ENCODE measurements at places on chromosomes 13 and 19.

DNA sequence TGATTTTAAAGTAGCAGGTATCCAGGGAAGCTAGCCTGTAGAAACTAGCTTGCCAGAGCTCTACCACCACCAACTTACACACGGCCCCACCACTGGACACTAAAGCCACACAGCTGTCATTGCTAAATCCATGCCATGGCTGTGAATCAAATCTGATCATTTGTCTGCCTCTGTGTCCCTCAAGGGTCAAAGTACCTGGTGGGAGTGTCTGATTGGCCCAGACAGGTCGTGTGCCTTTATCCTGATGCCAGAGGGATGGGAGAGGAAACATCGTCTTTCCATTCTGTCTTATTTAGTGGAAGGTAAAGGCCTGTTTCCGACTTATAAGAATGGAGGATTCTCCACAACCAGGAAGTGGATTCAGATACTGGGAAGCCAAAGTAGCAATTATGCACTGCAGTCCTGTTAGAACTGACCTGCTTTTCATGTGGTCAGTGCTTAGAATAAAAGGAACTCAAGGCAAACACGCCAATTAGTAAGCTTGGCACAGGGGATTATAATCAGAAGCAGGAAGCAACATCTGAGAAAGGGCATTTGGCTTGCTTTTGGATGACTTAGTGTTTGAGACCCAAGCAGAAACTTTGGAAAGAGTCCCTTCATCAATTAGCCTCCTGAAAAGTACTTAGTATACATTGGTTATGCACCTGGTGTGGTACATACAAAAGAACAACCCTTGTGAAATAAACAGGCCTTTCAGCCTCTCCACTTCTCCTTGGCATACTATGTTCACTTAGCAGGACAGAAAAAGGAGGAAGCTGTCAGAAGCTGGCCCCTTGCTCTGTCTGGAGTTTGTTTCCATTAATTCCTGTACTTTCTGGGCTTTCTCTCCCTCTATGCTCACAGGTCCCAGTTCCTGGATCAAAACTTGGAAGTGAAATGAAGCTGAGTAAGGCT is 192.4 kb downstream of the NUFIP1 start:
- no peak for DNase-seq

GRCh38 chr13:74132152-74132775 is 1.9 kb downstream of the KLF12 start:
- DNase-seq = no peak

DNA sequence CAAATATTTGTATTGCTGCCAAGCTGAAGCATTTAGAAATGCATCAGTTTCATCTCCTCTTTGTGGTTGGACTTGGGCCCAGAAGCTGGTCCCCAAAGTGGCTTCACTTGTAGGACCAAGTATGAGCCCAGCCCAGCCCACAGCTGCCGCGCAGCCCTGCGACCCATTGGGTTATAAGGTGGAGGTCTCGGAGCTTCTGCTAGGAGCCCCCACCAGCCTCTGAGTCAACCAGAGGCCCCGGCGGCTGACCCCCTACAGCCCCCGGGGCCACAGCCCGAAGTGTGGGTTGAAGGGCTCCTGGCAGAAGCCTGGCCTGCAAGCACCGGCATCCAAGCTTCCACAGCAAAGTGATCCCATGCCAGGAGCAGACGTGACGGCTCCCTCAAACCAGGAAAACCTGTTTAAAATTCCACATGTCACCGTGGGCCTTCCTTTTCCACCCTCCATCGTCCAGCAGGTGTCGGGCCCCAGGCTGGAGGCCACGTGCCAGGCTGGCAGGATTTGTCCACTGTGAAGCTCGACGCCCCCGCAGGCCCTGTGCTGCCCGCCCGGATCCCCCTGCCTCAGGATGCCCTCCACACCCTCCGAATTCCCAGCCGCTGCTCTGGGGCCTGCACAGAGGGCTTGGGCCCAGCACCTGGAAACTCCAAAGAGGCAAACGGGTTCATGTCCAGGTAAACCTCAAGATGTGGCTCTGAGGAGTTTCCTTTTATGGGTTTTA is 54.7 kb downstream of the C13orf46 start:
- no peak for DNase-seq

- no peak for DNase-seq
Observed at GRCh38 chr13:108272333-108272732, 2.8 kb downstream of the TNFSF13B start.

GRCh38 chr19:42233106-42233505 is 9.3 kb downstream of the GSK3A start:
- DNase-seq = no peak

- no peak for DNase-seq
Observed at GRCh38 chr13:28137596-28137995, 749 bp upstream of the PAN3 start.

- no peak for DNase-seq
Observed at GRCh38 chr13:25377244-25377962, 5.6 kb downstream of the ATP8A2 start.

GRCh38 chr13:41244556-41244955 is 18.8 kb downstream of the MTRF1 start:
- DNase-seq = no peak

GRCh38 chr19:50413096-50413495 is 5.6 kb upstream of the SPIB start:
- no peak for DNase-seq

DNA sequence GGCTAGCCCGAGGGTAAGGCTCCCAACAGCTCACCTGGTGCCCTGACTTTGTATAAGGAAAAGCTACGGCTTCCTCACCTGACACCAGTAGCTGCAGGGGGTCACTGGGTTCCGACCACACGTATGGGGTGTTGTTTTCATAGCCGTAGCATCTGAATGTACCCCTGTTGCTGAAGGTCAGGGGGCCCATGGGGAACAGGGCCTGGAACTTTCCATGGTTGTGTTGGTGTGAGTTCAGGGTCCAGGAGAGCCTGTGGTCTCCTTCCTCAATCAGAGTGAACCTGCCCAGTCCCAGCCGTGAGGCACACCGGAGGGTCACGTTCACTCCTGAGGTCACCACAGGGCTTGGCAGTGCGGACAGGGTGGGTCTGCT is 1.1 kb downstream of the LILRA4 start:
- no peak for DNase-seq

- no peak for DNase-seq
Observed at GRCh38 chr19:1533510-1534150, 9.8 kb downstream of the PLK5 start.

DNA sequence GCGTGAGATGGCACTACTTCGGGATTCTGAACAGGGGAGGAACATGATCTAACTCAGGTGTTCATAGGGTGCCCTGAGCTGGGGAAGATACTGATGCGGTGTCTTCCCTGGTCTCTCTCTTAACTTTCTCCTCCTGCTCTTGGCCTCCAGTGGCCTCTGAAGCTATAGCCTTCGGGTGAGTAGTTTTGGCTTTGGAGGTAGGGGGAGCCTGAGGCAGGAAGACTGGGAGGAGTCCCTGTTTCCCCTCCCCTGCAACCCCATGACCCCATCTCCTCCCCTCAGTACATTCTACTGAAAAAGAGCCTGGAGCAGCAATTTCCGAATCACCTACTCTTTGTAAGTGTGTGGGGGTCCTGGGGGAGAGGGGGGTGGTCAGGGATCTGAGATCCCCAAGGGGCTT is 3.5 kb downstream of the SELENOV start:
- DNase-seq = no peak

GRCh38 chr13:61608138-61608537 is 192.5 kb upstream of the PCDH20 start:
- DNase-seq = no peak

DNA sequence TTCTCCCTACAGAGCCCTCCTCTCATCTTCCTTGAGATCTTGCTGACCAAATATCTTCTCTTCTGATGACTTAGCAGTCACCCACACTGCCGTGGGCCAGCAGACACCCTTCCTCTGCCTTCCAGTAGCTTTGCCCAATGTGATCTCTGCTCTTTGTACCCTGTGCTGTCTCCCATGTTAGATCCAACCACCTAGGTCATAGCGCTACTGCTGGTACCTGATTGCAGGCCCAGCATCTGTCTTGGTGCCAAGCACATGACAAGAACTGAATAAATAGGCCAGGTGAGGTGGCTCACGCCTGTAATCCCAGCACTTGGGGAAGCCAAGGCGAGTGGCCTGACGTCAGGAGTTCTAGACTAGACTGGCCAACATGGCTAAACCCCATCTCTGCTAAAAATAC is 149.7 kb downstream of the TM9SF2 start:
- DNase-seq = no peak

GRCh38 chr13:102322211-102322610 is 79.6 kb downstream of the FGF14 start:
- no peak for DNase-seq

GRCh38 chr13:83666141-83666540 is 216.1 kb downstream of the SLITRK1 start:
- DNase-seq = no peak

- DNase-seq = no peak
Observed at GRCh38 chr19:10112037-10112761, 706 bp downstream of the P2RY11 start.

DNA sequence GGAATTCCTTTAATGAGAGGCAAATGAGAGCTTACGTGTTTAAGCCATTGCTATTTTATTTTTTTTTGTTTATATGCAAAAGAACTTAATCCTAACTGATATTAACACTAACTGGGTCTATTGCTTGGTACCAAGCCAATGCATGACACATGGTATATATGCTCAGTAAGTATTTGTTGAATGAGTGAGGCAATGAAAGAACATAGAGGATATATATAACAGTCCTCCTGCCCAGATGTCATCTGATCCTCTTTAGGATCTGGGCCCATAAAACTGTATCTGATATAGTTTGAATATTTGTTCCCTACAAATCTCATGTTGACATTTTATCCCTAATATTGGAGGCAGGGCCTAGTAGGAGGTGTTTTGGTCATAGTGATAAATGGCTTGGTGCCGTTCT is 13.0 kb upstream of the ALOX5AP start:
- DNase-seq = no peak

DNA sequence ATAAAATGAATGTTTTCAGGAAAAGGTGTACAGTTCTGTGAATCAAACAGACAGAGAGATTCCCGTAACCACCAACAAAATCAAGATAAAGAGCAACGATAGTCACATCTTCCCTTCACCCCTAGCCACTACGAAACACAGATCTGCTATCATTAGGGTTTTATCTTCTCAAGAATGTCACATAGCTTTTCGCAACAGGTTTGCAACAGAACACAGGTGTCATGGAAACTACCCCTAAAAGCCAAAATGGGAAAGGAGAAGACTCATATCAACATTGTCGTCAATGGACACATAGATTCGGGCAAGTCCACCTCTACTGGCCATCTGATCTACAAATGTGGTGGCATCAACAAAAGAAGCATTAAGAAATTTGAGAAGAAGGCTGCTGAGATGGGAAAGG is 11.1 kb downstream of the GPR42 start:
- no peak for DNase-seq

- no peak for DNase-seq
Observed at GRCh38 chr19:344625-345319, at the start of gene MIER2. Gene MIER2, minus strand, starts transcription at chr19:344796. Its CDS starts 14 bp downstream, at chr19:344782.

GRCh38 chr19:31164791-31165251 is 184.4 kb downstream of the TSHZ3 start:
- no peak for DNase-seq

- DNase-seq = no peak
Observed at GRCh38 chr13:26377038-26377437, 123.1 kb downstream of the CDK8 start.

GRCh38 chr13:46472384-46472783 is 80.6 kb upstream of the LRCH1 start:
- DNase-seq = no peak

GRCh38 chr19:27746691-27747380 is 1466.1 kb downstream of the UQCRFS1 start:
- no peak for DNase-seq

- no peak for DNase-seq
Observed at GRCh38 chr19:41932259-41932719, 4.0 kb upstream of the ERFL start.

DNA sequence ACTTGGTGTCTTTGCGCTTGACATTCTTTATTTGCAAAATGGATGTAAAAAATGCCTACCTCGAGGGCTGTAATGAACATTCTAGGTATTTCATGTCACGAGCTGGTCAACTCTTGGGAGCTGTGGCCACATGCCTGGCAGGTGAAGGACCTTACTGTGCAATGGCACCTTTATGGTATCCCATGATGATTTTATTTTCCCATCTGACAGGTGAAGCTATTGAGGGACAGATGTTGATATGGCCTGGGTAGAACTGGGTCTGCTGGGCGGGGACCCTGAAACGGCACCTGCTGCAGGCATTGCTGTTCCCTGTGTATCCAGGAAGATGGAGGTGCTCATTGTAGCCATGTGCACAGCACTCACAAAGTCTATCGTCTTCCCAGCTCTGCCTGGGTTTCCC is 332.2 kb downstream of the TEX29 start:
- DNase-seq = no peak

Measured in kidney epithelial cell (primary cell).